Activated naive CD4-positive, alpha-beta T cell treated with anti-CD3 and anti-CD28 coated beads, Interleukin-2, amount 50 U/mL, for 16 hours (primary cell): ENCODE measurements at places on chromosomes 13 and 19.

DNA sequence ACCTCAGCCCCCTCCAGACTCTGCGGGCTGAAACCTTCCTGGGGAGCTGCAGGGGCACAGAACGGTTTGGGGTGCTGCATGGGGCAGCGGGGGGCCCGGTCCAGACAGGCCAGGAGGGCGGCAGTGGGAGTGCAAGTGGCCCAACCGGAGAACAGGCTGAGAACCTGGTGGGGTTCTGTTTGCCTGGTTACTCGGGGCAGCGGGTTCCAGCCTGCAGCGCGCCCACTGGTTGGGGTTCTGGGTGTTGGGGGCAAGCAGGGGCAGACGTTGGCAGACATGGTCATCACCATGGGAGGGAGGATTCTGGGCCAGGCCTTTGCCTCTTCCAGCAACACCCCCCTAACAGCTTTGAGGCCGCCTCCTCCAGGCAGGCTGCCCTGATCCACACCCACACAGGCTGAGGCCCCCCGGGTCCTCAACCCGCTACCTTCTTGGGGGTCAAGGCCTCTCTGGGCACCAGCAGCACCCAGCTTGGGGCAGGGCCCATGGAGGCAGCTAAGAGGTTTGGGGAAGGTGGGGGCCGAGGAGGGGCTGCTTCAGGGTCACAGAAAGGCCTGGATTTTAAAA, at the start of gene PRR22:
Gene PRR22, minus strand, starts transcription at position 166 of the 567 bp plus-strand sequence. Its CDS starts 86 bp downstream, at position 80.
- DNase-seq: no peak

- DNase-seq: no peak
Observed at GRCh38 chr13:108346376-108346775, 76.9 kb downstream of the TNFSF13B start.

- DNase-seq: no peak
Observed at GRCh38 chr13:47929156-47929555, 71.9 kb downstream of the SUCLA2 start.

DNA sequence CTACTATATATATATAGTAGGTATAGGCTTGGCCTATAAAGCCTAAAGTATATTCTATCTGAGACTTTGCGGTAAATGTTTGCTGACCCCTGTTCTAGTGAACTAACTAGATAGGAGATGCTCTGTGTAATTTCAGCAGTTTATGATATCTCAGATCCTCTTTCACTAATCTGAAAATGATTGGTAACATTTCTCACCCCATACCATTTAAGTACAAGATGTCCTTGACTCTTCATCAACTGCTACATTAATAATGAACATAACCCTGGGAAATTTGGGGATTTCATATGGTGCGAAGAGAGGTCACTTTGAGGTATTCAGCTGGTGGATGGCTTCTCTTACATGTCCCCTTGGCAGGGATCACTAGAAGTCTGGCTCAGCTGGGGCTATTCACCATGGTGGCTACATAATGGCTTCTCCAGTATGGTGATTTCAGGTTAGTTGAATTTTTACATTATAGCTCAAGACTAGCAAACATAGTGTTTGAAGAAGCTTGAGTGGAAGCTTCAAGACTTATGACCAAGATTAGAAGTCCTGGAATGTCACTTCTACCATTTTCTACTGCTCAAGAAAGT, 103.6 kb upstream of the MYCBP2 start:
- DNase-seq: no peak

GRCh38 chr19:4256563-4256962, 9.7 kb downstream of the YJU2 start:
- no peak for DNase-seq

DNA sequence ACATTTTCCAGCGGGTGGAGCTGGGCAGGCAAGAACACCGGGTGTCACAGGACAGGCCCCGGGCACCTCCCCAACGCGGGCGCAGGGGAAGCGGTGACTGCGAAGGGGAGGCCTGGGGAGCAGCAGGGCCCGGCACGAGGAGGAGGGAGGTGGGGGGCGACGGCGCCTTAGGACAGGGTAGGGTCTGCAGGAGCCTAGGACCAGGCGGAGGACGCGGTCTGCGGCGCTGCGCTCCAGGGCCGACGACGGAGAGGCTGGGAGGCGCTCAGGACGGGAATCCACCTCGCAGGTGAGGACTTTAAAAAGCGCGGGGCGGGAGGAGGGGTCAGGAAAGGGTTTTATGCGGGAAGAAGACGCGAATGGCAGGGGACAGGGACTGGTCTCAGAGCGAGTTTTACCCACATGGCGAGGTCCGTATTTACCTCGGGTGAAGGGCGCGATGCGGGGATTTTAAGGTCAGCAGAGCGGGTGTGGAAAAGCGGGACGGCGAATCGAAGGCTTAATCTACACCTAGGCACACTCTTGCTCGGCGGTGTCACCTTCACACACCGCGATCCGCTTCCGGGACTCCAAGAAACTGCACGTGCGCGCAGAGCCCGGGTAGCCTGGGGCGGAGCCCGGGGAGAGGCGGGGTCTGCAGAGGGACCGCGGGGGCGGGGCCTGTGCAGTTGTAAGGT, 13.5 kb downstream of the ERVV-2 start:
- DNase-seq: no peak

GRCh38 chr13:112968910-112969691, at the start of gene MCF2L:
Gene MCF2L, plus strand, starts transcription at chr13:112969214. Its CDS starts 166 bp downstream, at chr13:112969380.
- peak; percentile 76 for DNase-seq

DNA sequence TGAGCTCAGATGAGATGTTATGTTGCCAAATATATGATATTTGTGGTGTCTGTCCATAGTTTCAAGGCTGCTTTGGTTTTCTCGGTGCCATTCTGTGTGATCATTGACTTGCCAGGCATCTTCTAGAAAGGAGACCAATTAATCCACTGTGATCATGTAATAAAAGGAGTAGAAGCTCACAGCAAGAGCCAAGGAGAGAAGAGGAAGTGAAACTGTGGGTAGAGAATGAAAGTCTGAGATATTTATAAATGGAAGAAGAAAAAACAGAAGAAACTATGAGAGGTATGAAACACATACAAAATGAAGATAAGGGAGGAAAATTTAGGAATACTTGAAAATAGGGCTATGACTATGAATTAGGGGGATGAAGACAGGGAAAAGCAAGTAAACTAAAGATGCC, 11.1 kb upstream of the ZNF613 start:
- no peak for DNase-seq

GRCh38 chr13:41851351-41851750, 109.6 kb downstream of the VWA8 start:
- no peak for DNase-seq

DNA sequence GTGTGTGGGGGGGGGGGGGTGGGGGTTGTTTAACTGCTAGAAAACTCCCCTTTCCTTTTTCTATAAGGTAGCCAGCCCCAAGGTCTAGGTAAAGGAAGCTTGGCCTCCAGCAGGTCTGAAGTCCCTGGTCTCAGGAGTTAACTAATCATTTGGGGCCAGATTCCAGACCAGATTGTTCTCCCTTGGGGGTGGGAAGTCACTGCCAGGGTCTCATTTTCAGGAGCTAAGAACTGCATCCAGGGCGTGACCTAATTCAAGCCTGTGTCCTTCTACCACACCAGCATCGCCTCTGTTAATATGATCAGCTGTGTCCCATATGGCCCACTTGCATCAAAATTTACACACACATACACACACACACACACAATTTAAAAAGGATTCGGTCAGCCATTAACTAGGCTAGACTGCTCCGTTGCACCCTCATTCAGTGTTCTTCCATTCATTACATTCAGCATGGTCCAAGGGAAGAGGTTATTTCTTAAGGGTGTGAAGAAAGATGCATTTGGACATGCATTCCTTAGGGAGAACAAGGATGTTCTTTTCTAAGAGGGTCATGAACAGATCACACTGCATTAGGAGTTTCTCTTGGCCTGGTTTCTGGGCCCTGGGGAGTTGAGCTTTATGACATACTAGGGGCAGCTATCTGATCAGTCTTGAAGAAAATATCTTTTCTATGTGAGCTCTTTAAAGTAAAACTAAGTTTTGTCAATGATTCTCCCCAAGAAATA, 91.0 kb downstream of the FGF14 start:
- DNase-seq: no peak

DNA sequence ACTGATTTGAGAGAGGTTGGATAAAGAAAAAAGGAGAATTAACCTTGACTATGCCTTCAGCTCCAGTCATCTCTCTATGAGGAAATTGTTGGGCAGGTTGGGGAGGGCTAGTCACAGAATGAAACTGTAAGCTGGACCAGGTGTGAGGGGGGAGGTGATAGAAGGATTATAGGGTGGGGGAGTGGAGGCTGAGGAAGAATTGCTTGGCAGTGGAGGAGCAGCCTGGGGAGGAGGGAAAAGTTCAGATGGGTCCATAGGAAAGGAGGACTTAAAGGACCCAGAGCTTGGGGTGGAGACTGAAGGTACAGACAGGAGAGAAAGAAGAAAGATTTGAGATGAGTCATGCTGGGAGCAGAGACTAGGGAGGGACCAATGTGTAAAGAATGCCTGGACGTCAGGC, 8.2 kb upstream of the ZNF431 start:
- DNase-seq: no peak

DNA sequence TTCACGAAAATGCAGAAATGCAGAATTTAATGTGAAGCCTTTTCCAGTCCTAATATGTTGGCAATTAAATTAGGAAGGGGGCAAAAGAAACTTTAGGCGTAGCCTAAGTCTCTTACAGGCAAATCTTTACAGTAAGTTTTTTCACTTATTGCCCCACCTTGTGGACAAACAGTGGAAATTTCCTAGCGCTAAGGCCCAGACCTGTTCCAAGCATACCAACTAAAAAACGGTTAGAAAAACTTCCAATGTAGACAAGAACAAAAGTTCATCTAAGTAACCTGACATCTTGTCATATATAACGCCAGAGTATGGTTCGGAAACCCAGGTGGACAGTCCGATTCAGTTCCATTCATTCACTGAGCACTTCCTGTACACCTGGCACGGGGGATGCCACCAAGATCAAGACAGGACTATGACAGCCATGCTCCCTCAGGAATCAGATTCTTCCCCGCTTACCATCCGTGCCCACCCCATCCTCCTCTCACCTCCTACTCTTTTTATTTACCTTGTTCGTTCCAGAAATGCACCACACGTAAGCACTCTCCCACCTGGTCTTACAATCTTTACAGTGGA, 4.9 kb downstream of the ZAR1L start:
- no peak for DNase-seq

DNA sequence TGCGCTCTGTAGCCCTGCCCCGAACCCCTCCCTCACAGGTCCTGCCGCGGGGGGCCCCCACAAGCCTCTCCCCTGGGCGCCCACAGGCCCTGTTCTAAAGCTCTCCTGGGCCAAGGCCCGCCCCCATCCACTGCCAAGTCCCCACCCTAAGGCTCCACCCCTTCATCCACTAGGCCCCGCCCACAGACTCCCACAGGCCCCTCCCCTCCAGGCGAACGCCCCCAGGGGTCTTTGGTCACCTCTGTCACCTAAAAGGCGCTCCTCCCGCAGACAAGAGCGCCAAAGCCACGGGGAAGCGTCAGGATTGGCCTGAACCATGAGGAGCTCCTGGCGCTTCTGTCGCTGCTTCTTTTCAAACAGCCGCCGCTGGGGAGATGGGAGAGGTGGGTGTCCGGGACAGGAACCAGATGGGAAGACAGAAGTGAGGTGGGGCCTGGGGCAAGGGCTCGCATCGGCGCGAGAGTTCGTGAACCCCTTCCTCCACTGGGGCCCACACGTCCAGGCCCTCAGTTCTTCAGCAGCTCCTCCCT, 2.3 kb downstream of the TULP2 start:
- peak; percentile 61 for DNase-seq

DNA sequence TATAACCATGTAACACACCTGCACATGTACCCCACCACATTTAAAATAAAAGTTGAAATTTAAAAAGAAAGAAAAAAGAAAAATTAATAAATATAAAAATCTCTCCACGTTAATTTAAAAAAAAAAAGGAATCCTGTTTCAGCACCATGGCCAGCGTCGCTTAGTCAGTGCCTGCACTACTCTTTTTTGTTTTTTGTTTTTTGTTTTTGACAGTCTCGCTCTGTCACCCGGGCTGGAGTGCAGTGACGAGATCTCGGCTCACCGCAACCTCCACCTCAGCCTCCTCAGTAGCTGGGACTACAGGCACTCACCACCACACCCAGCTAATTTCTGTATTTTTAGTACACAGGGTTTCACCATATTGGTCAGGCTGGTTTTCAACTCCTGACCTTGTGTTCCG, 835.9 kb downstream of the UQCRFS1 start:
- no peak for DNase-seq

DNA sequence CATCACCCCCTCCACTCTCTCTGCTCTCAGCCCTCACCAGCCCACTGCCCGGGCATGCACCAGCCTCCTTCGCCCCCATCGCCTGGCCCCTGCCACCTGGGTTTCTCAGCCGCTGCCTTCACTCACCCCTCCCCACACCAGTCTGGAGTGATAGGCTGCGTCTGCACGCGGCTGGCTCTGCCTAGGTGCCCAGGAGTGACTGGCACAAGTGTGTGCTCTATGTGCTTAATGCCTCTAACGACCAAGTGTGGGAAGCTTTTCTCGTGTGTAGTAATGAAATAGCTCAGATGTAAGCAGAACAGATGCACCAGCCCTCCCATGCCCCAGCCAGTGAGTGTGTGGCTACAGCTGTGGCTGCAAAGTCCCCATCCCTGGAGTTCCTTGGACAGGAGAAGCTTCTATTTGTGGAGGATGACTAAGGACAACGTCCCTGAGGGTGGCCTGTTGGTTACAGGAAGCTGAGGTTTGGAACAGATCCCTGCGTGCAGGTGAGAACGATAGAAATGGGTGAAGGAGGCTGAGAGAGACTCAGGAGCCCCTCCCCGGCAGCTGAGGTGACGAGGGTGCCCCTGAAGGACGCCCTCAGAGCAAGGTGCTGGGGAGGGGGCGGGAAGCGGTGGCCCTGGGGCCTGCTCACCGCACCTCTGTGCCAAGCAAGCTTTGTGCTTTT, 35.6 kb downstream of the ATP11A start:
- no peak for DNase-seq

- DNase-seq: no peak
Observed at GRCh38 chr13:84445776-84446175, 563.5 kb upstream of the SLITRK1 start.

GRCh38 chr19:35315883-35316282, 13.1 kb upstream of the CD22 start:
- no peak for DNase-seq

GRCh38 chr13:75355609-75356008, 126.4 kb downstream of the TBC1D4 start:
- no peak for DNase-seq

DNA sequence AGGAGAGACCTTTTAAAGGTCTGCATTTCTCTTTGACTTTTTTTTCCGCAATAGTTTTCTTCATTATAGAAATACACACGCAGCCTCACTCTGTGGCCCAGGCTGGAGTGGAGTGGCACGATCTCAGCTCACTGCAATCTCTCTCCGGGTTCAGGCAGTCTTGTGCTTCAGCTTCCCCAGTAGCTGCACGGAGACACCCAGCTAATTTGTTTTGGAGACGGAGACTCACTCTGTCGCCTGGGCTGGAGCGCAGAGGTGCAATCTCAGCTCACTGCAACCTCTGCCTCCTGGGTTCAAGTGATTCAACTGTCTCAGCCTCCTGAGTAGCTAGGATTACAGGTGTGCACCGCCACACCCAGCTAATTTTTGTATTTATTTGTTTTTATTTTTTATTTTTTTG, 11.7 kb upstream of the MKNK2 start:
- no peak for DNase-seq

DNA sequence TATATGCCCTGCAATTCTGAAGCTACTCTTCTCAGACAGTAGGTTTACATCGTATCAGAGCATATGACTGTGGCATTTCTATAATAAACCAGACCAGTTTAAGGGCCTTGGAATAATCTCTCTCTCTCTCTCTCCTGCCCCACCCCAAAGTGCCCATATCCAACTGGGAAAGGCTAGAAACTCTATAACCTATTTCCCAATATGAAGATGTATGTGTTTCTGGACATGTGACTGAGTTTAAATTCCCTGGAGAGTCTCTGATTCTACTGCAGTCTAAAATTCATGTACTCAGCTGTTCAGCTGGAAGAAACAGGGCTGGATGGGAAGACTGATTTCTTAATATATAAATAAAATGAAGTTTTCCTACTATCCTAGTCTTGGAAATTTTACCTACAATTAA, 91.9 kb upstream of the MBNL2 start:
- DNase-seq: no peak
